ENCODE measurements at places on chromosomes 4 and X.

DNA sequence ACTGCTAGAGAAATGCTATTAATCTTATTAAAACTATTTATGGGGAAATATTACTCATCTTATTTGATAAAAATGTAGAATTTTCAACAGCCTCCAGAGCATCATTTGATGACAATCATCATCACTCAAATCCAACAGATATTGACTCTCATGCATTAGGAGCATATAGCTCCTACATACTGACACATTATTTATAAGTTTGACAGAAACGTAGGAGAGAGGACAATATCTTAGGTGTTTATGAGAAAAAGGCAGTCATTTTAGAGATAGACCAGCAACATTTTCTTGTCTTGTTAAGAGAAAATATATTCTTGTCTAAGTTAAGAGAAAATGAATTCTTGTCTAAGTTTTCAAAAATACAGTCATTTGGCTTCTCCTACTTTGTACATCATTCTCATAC, 2550.2 kb downstream of the PCDH7 start:
- DNase-seq = no peak

DNA sequence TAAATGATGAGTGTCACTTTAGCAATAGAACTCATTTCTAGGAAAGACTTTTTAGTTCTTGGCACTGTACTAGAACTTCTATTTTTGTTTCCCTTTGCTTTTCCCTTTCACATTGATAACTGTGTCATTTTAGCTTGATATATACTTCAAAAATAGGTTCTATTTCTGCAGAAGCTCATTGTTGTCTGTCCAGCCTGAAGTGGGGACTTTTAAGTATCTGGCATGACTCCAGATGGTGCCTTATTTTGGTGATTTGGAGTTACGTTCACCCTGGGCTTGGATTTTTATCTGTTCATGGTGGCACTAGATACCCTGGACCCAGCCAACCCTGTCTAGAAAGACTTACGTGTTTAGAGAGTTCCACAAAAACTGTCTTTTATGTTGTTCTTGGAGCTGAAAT, 3.4 kb downstream of the ABHD18 start:
- no peak for DNase-seq

DNA sequence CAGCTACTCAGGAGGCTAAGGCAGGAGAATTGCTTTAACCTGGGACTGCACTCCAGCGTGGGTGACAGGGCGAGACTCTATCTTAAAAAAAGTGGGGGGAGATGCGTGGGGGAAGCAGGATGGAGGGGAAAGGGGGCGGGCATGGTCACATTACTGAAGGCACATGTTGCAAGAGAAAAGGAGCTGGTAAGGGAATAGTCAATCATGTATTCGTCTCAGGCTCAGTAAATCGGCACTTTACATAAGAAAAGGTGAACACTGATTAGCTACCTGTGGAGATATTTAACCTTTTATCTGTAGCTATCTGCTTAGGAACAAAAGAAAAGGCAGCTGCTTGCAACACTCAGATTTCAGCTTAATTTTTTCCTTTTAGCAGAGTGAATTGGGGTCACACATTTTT, 132.5 kb downstream of the PLS3 start:
- no peak for DNase-seq

DNA sequence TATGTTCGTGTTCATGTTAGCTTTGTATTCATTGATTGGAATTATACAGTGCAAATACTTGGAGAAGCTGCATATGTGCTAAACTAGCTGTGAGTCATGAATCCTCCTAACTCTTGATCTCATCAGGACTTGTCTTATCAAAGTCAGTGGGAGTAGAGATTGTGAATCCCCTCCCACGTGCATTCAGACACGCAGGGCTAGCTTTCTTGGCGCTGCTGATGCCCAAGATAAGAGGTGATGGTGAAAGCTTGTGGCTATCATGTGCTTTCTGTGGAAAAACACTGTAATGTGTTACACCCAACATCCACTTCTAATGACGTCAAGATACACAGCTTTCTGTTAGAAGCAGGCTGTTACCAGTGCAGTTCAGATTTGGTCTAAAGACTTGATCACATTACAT, 348.7 kb upstream of the HAND2 start:
- no peak for DNase-seq

- DNase-seq = no peak
Observed at GRCh38 chrX:13815664-13816063, 1.2 kb downstream of the GPM6B start.

DNA sequence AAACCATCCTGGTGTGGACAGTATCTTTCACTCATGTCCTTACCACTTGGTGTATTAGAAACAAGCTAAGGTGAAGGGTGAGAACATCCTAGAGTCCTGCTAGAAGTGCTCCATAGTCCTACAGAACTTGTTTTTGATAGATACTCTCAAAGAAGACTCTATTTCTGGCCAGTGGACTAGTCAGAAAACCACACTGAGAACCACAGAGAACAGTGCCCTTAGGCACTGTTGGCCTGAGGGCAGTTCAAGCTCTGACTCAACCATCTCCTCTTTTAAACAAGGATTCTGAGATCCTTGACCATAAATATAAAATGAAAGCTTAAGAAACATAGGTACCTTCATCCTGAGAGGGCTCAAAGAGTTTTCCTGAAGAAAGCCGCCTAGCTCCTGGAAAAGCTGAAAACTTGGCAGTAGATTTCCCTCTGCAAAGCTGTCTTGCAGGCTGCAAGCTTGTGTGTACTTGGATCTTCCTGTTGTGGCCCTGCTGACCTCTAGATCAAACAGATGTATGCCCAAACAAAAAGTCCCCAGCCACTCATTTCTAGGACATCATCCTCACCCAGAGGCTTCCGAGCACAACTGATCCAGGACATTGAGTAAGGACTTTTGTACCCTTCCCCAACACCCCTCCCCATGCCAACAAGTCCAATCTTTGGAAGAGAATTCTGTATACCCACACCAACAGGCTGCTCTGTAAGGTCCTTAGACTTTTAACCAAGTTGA, 111.6 kb upstream of the CXCL13 start:
- no peak for DNase-seq

DNA sequence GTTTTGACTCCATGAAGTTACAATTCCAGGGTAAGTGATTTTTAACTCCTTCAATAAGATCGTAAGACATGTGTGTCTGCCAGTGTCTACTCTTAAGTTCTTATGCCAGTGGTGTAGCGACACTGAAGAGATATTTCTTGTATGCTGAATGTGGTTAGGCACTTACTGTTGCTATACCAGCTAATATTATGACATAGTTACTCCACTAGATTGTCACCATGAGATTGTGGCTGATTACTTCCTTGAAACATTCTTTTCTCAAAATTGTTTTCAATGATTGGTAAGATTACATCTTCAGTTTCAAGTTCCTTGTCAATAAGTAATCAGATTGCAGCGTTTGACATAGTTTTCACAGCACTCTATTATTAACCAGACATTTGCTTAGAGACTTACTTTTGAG, 60.6 kb upstream of the PAGE5 start:
- no peak for DNase-seq

- no peak for DNase-seq
Observed at GRCh38 chr4:8775121-8775520, 96.5 kb downstream of the HMX1 start.

DNA sequence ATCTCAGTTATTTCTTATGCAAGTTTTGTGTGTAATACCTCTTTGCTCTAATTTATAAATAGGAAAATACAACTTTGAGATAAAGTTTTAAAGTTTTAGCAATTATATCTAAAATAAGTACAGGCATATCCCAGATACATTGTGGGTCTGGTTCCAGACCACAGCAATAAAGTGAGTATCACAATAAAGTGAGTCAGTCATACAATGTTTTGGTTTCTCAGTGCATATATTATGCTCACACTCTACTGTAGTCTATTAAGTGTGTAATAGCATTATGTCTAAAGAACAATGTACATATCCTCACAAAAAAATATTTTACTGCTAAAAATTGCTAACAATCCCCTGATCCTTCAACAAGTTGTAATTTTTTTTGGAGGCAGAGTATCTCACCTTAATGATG, 49.2 kb downstream of the ANAPC10 start:
- no peak for DNase-seq

DNA sequence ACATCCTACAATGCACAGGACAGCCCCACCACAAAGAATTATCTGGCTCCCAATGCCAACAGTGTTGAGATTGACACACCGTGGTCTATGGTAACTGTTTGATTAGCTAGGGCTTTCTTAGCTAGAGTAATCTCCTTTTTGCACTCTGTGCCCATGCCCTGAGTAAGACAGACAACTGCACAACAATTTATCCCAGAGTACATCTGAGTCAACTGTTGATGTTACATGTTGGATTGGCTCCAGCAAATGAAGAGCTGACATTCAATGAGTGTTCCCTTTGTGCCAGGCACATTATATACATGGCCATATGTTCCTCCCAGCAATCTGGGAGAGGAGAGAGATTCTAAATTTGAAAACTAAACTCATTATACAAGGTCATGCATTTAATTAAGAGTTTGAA, 3.9 kb upstream of the FAM9C start:
- DNase-seq = no peak

GRCh38 chrX:138485767-138486166, 225.8 kb downstream of the FGF13 start:
- DNase-seq = no peak
